ENCODE measurements at places on chromosomes 12 and 14.
A peak's percentile ranks its signal among the peaks of the same experiment; 100 is the strongest.

DNA sequence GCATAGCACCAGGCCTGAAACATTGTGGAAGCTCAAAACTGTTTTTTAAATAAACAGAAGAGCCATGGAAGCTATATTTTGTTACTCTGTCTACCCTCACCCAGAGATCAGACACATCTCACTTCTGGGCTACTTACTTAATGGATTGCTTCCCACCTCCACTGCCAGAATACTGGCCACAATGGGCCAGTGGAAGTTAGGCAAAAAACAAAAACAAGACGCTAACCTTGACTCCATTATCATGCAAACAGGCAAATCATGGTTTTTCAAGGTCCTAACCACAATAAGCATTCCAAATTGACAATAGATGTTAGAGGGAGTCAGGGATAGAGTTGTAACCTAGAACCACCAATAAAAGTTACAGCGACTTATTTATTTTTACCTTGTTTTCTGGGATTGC, 52.7 kb upstream of the PTCSC3 start:
- DNase-seq = no peak

DNA sequence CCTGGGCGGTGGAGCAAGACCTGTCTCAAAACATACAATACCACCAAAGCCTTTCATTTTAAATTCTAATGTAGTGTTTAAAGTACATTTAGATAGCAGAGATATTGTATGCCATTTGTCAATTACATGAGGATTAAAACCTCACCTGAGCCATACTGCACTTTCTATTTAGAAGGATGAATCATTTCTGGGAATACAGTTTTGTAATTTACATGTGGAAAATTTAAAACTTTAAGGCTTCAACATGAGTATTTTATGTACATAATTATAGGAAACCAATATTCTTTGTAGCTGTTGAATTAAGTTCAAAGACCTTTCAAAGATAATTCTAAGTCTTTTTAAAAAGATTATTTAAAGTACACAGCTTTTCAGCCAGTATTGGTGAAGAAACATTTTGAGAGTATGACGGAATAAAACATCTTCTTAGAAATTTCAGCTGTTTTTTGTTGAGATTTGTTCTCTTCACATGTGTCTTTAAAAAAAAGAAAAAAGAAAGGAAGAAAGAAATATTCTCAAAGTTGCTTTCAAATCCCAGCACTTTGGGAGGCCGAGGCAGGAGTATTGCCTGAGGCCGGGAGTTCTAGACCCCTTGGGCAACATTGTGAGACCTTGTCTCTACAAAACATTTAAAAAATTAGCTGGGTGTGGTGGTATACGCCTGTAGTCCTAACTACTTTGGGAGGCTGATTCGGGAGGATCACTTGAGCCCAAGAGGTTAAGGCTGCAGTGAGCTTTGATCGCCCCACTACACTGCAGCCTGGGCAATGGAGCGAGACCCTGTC, 34.5 kb upstream of the CCT2 start:
- no peak for DNase-seq

- peak; percentile 10 for DNase-seq
Observed at GRCh38 chr12:115060477-115061168, 376.6 kb upstream of the TBX3 start.

GRCh38 chr14:46985529-46986380, 334.2 kb upstream of the RPL10L start:
- no peak for DNase-seq

- DNase-seq = no peak
Observed at GRCh38 chr12:72144553-72144952, 127.6 kb upstream of the TRHDE start.

DNA sequence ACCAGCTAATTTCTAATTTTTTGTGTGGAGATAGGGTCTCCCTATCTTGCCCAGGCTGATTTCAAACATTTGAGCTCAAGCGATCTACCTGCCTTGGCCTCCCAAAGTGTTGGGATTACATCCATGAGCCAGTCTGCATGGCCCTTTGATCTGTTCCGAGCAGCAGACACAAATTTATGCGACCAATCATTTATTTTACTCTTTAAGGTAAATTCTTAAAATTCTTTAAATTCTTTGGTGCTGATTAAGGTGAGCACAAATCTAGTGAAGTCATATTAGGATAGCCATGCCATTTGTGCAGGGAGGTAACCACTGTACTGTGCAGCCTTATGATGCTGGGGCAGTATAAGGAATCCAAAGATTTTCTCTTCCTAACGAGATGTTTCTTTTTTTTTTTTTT, 135.7 kb downstream of the SRGAP1 start:
- DNase-seq = no peak

GRCh38 chr14:73714656-73715081, 485 bp upstream of the PNMA1 start:
- DNase-seq = no peak

DNA sequence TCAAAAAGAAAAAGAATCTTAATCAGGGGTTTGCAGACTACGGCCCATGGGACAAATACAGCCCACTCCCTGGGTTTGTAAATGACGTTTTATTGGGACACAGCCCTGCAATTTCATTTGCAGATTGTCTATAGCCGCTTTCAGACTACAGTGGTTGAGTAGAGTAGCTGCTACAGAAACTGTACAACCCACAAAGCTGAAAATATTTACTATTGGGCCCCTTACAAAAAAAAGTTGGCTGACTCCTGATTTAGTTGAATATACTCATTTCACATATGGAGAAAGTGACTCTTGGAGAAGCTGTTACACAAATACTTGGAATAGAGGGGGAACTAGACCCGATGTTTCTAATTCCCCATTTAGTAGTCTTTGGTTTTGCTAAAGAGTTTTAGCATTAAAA, 162.5 kb upstream of the NOS1 start:
- DNase-seq = no peak

- no peak for DNase-seq
Observed at GRCh38 chr12:113667676-113668356, 196.1 kb upstream of the LHX5 start.

DNA sequence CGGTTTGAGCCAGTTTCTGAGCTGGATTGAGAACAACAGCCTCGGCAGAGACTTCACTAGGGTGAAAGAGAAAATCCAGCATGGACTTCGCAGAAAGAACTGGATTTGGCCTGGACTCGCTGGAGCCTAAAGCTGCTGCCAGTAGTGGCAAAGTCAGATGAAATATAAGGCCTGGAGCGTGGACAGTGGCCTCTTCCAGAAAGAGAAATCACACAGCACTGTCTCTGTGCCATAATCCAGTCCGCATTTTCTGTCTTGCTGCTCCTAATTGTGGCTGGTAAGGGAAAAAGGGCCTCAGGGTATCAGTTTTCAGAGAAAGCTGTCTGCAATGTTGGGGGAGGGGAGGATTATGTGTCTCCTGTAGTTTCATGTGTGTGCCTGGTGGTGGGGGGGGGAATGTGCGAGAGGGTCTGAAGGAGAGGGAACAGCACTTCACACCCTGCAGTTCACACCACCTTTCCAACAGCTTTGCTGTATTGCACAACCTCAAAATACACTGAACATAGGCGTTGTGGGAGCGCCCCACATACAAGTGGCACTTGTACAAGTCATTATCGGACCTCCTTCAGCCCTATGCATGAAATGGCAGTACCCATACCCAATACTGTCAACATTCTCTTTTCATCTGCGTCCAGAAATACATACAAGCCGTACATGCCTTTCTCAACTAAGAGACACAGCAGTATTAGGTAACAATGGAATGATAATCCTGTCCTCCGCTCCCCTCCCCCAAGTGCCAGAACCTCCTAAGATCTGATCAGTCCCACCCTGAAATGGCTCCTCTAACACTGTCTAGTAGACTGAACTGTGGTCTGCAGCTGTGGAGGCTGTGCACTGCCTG, 107.5 kb upstream of the ATF7IP start:
- DNase-seq = peak; percentile 99

GRCh38 chr12:4086481-4086880, 187.1 kb upstream of the CCND2 start:
- no peak for DNase-seq

DNA sequence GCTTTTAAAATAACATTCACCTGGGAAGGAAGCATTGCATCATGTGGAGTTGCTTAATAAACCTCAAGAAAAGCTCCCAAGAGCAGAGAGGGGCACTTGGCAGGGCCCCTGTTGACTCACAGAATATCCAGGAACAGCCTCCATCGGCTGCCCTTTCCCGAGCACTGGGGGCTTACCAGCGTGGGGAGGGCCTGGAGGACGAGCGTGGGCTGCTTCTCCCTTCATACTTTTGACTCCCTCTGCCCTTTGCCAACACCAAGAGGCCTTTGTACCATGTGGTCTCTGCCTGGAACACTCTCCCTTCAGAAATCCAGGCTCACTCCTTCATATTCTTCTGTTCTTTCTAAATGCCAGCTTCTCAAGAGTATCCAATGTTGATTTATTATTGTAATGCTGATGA, 492.1 kb upstream of the TMEM132C start:
- DNase-seq = no peak

Data from SK-N-MC (cell line).